GM06990 (cell line): ENCODE measurements at places on chromosomes 2 and 18.

DNA sequence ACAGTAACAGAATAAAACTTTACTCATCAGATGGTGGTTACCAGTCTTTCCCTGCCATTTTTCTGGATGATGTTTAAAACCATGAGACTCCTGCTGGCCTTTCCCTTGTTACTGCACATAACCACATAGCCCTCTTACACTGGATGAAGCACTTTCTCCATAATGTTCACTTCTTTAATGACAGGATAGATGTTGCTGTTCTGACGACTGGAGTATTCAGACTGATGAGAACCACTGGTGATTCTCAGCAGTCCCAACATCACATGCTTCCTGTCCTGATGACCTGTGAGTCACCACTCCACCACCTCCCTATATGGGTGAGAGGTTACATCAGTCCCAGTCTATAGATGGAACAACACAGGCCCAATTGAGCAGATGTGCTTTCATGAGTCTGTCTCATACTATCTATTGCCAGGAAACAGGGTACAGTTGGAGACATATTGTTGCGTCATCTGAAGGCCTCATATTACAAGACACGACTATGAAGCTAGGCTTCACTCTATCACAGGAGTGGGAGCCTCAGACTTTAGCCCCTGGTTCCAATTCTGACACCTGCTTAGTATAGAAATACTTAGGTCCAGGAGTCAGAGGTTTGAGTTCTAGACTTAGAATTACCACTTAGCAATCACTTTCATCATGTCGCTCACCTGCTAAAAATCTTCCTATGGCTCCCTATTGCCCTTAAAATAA lies 145.7 kb upstream of the KLF7 start:
- no peak for DNase-seq

- DNase-seq = no peak
Measured at GRCh38 chr18:2535419-2535910, 35.8 kb downstream of the METTL4 start.

DNA sequence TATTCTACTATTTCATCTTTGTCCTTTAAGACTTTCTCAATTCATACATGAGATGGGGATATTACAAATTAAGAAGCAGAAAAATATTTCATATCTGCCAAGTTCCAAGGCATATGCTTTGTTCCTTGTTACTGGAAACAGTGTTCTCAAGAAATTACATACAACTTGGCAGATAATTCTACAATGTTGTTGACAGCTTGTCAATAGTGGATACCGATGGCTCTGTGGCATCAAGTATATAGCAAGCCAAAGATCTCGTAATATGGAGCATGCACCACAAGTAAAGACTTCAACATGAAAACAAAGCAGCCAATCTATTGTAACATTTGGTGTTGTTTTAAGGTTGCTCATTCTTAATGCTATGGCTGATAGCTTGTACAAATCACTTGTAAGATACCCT lies 598.2 kb upstream of the KLHL29 start:
- no peak for DNase-seq

DNA sequence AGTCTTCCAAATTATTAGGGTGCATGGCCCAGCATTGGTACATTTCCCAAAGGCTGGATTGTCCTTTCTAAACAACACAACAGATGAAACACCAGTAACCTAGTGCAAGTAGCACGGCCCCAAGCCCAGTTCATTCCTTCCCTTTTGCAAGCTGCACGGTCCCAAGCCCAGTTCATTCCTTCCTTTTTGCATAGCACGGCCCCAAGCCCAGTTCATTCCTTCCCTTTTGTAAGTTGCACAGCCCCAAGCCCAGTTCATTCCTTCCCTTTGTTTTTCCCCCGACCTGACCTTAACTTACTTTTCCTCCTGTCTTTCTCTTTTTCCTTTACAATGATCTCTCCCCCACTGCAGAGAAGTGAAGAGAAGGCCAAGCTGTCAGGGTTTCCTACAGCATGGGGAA lies 60.9 kb downstream of the C18orf63 start:
- DNase-seq = no peak

DNA sequence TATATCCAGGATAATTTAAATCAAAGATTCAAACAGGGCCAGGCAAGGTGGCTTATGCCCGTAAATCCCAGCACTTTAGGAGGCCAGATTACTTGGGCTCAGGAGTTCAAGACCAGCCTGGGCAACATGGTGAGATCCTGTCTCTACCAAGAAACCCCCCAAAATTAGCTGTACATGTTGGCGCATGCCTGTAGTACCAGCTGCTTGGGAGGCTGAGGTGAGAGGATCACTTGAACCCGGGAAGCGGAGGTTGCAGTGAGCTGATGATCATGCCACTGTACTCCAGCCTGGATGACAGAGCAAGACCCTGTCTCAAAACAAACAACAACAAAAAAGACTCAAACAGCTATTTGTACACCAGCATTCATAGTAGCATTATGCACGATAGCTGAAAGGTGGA lies 9.2 kb downstream of the RAB10 start:
- DNase-seq = no peak

DNA sequence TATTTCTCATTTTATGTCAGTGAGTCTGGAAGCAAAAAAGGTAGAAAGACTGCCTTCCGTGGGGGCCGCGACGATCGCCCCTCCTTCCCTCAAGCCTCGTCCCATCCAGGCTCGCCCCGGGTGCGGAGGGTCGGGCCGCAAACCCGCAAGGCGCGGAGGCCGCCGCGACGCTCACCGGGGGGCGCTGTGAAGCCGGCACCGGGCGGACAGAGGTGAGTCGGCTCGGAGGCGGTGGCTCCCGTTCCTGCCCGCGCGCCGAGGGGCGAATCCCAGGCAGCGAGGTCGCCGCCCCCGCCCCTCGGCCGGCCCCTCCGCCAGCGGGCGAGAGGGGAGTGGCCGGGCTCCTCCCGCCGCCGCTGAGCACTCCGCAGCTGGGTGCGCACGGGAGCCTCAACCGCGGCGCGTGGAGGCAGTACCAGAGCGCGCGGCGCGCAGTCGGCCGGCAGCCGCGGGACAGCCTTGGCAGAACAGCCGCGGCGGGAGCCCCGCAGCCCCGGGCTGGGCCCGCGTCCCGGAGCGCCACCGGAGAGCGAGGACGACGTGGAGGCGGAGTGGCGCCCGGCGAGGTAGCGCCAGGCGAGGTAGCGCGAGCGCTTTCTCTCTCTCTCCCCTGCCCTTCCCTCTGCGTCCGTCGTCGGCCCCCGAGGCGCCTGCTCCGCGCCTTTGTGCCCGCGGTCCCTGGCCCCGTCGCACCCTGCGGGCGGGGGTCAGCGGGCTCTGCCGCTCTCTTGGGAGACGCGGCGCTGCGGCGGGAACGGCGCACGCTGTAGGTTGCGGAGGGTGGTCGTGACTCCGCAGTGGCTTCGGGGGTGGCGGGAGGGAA lies at the start of gene MYO1B:
Gene MYO1B (plus strand): TSS at position 359 of the 823 bp plus-strand sequence. CDS start 31,492 bp downstream, outside the sequence.
- peak; percentile 45 for DNase-seq

DNA sequence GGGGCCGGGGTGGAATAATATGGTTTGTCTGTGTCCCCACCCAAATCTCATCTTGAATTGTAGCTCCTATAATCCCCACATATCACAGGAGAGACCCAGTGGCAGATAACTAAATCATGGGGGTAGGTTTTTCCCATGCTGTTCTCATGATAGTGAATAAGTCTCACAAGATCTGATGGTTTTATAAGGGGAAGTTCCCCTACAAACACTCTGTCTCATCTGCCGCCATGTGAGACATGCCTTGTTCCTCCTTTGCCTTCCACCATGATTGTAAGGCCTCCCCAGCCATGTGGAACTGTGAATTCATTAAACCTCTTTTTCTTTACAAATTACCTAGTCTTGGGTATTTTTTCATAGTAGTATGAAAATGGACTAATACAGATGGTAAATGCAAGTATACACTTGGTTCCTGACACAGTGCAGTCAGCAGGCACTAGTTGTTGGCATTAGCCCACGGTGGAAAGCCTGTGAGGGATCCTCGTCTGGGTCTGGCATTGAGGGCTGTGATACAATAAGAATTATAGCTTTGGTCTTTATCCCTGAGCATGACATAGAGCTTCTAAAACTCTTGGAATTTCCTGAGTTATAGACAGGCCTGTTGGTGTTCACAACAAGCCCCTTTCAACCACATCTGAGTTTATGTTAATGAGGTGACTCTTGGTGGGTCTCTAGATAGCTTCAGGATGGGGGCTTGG lies 135.8 kb downstream of the CABLES1 start:
- DNase-seq = no peak

DNA sequence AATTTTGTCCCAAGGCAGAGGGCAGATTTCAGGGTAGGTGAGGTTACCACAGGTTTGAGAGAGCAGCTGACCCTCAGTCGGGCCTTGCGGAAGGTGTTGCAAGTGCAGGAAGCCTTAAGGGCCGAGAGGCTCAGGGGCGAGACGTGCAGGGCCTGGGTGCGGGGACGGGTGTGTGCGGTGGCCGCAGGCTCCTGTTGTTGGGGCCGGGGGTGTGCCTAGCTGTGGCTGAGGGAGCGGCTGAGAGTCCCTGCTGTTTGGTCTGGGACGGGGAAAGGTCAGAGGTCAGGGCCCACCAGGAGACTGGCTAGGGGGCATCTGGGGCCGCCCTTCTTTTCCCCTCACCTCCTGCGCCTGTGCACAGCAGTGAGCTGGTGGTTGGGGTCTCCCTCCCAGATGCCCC lies 52.5 kb downstream of the NTSR2 start:
- DNase-seq = no peak

- no peak for DNase-seq
Measured at GRCh38 chr2:100870652-100871531, 51.0 kb downstream of the NPAS2 start.

DNA sequence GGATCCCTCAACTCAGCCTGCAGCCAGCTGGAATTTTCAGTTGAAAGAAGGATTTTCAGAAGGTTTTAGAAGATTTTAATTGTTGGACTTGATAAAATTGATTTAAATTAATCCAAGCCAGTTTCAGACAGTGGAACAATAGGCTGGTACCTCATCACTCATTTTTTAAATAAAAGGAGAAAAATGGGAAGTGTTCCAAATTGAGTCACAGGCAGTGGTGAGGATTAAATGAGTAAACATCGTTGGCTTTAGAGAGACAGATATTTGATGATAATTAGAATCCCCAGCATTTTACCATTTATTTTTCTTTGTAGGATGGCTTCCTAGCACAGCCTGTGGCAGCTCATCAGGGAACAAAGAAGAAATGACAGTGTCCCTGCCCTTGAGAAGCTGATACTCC lies 7.4 kb downstream of the CXCR4 start:
- DNase-seq = no peak

DNA sequence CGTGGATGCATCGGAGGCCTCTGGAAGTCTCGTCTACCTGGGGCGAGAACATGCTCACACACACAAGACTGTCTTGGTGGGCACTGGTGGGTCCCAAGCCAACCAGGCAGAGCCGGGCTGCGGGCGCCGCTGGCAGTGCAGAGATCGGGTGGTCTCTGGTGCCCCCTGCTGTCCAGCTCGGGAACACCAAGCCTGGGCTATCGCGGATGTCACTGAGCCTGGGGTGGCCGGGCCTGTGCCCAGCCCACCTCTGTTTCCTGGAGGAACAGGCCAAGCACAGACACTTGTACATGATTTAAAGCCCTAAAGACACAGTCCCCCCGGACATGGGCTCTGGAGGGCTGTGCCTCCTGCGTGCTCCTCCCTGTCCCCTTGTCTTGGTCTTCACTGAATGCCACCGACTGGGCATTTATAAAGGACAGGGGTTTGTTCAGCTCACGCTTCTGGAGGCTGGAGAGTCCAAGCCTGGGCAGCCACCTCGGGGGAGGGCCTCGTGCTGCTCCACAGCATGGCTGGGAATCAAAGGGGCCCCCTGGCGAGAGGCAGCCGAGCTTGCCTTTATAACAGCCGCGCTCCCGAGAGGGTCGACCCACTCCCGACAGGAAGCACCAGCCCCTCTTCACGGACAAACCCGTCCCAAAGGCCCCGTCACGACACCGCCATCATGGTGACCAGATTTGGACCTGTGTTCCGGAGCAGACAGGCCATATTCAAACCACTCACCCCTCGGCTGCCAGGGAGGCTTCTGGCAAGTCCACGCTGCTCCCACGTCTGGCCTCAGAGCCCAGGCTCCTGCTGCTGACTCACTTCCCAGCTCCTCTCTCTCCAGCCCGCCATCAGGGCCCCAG lies 3.6 kb upstream of the OTOS start:
- peak; percentile 51 for DNase-seq

GRCh38 chr2:128717758-128718710 lies 399.4 kb upstream of the HS6ST1 start:
- DNase-seq = no peak

DNA sequence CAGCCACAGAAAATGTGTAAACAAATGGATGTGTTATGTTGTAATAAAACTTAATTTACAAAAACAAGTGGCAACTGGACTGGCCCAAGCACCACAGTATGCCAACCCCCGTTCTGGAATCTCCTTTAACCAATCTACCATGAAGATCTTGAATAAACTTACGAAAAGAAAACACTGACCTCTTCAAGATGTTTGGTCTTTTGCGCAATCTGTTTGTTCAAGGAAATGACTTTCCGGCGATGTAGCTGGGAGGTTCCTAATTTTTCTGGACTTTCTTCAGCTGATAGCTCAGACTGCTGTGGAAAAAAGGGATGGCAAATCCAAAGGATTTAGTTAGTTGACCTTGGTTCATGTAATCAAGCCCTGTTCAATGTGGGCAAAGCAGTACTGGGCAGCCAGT lies 55.7 kb downstream of the CCDC93 start:
- no peak for DNase-seq

DNA sequence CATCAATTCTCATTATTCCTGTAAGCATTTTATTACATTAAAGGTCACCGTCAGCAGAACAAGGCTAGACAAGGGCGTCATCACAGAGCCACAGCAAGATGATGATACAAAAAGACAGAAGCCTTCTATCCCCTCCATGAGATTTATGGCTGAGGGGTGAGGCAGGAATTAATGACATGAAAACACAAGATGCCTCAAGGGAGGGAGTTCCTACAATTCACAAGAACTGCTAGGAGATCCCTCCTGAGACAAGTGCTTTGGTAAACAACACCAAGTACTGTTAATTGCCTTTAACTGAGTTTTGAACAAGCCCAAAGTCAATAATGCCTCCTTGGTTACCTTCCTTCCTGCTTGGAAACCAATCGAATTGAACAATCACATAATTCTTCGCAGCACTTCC lies 14.1 kb downstream of the ADD2 start:
- DNase-seq = no peak

DNA sequence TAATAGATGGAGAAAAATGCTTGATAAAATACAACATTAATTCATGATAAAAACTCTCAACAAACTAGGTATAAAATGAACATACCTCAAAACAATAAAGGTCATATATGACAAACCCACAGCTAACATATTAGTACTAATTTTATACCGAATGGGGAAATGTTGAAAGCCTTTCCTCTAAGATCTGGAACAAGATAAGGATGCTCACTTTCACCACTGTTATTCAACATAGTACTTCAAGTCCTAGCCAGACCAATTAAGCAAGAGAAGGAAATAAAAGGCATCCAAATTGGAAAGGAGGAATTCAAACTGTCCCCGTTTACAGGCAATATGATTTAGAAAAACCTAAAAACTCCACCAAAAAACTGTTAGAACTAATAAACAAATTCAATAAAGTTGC lies 61.5 kb upstream of the CTIF start:
- DNase-seq = no peak

GRCh38 chr2:109523536-109524361 lies 90.0 kb downstream of the SEPTIN10 start:
- no peak for DNase-seq
